Erythroblast (primary cell): ENCODE measurements at places on chromosomes 12 and 14.

- no peak for DNase-seq
These were observed 9.3 kb downstream of the EPS8 start for GRCh38 chr12:15779925-15780324.

- DNase-seq, result peak; percentile 87
These were observed 12.9 kb upstream of the CALM1 start for GRCh38 chr14:90383731-90384542.

DNA sequence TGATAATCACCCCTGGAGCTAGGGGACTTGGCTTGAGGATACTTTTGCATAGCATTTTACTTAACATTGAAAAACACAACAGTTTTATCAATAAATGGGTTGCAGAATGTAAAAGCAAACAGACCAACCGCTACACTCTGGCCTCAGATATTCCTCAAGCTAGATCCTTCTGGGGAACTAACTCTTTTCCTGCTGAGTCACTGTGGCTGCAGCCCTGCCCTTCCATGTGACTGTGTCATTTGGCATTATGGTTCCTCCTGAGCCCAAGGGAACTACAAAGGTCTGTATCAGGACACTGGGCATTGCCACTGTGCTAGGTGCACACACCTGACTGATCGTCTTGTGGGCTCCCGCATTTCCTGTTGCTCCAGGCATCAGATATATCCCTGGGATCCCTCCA lies 56.6 kb downstream of the TTC9 start:
- peak; percentile 69 for DNase-seq

DNA sequence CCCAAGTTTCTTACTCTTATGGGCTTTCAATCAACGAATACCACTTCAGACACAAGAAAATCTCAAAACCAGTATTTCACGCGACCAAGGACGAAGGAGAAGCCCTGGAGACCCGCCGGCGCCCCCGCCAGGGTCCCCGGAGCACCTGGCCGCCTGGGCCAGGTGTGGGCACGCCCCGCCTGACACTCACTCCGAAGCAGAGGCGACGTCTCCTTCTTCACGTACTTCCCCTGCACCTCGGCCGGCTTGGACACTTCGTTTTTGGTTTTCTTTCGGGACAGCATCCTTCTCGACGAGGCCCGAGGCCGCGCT lies 466 bp downstream of the SAV1 start:
- no peak for DNase-seq

DNA sequence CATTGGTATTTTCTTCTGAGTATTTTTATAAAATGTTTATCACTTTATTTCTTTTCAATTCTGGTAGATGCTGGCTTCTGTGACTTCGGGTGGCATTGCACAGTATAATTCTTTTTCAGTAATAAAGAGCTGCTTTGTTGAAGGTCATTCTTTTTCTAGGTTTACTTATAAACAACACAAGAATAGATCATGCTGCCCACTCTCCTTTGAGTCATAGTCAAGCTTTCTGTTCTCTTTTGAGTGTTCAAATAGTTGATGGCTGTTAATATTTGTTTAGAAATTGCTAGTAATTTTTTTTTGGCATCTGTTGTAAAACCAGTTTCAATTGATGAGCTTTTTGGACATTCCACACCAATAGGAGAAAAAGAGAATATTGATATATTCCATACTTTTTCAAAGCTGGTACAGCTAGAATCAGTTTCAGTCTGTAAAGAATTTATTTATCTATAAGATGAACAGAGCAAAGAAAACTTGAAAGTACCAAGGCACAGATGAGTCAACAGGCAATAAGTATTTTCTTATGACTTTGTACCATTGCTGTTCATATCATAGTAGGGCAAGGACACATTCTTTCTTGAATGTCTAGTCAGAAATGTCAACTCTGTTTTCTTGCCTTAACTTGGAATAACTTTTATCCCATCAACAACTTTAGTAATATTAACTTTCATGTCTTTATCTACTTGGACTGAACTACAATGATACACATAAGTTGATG lies 513.0 kb upstream of the SEL1L start:
- DNase-seq, result no peak

DNA sequence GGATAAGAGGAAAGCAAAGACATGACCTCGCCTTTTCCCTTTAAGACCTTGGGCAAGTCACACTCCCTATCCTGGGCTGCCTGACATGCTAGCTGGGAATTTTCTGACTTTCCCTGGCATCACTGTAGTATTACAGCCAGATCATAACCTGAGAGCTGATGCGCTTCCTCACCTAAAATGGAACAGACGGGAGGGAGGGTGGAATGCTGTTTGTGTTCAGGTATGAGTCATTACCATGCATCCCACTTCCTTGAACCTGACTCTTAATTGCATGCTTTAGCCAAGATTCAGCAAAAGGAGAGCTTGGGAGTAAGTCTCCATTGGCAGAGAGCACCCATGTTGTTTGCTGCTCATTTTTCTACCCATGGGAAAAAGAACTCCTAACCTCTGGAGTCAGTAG lies 156.5 kb downstream of the KCNK10 start:
- DNase-seq, result no peak

GRCh38 chr12:47267571-47267970 lies 187.8 kb upstream of the AMIGO2 start:
- no peak for DNase-seq

DNA sequence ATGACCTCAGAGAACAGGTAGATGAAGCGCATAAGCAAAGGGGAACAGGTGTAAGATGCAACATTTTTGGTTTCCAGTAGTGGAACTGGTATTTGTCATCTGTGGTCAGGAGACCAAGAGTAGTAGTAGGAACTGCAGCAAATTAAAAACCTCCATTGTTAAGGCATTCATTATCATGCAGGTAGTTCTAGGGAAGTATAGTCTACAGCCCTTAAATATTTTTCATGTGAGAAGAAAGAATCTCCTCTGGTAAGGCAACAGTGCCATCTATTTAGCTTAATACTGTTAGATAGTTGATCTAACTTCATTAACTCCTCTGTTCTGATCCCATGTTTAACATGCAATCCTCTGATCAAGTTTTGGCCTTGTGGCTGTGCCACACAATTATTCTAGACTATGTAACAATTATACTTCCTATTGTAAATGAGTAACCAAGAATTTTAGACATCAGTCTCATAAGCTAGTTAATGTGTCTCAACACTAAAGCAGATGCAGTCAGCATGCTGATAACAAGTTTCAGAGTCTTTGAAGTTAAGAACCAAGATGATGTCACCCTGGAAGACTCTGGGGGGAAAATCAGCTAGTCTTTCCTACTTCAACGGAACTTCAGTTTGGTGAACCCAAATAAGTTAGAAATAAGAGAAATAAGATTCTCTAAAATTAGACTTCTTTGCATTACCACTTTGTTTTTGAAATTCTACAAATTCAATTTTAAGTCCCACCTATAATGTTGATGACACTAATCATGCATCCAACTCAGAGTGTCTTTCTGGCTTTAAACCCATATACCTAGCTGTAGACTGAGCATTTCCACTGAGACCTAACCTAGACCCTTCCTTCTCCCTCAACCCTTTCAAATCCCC lies 70.9 kb downstream of the STXBP6 start:
- peak; percentile 17 for DNase-seq

DNA sequence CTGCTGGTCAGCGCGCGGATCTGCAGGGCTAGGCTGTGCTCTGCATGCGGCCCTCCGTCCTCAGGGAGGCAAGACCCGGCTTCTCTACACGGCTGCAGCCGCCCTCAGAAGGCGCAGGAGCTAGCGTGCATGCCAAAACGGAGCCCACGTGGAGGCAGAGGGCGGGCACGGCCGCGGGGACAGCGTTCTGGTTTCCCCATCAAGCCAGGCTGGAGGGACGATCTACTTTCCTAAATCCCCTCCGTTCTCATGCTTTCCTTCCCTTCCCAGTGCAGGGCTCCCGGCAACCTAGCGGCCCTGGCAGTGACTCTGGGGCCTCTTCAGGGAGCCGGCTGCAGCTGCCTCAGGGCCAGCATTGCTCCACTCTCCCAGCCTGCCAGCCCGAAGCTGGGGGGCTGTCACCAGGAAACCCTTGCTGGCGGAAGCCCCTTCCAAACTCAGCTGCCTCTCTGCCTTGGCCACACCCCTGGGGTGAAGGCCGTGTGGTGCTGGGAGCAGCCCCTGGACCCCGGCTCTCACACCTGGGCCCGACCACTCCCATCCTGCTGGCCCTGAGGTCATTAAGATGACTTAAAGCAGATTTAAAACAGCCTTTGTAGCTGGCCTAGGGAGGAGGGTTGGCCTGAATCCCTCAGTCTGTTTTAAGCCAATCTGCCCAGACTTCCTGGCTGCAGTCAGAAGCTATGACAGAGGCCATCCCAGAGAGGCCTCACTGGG lies 9.2 kb upstream of the GOLGA3 start:
- no peak for DNase-seq

- DNase-seq, result no peak
These were observed 473.1 kb downstream of the ATP23 start for GRCh38 chr12:58414398-58414871.

GRCh38 chr14:96242126-96242525 lies 13.9 kb upstream of the BDKRB1 start:
- DNase-seq, result no peak

- DNase-seq, result peak; percentile 21
These were observed 29.3 kb downstream of the AK7 start for GRCh38 chr14:96421236-96421635.

DNA sequence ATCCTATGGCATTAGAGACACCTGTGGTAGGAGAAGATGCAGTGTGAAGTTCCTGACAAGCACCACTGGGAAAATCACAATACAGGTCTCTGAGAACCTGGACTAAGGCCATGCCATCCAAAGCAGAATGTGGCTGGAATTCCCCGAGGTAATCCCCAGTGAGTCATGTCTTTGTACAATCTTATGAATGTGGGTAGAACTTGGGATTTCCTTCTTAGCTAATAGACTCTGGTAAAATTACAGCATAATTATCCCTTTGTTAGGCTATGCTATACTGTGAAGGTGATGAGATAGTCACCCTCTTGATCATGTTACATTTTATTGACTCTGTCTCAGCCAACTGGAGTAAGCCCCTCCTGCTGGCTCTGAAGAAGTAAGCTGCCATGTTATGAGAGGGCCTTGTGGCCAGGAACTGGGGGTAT lies 224.3 kb upstream of the DCN start:
- DNase-seq, result no peak

- DNase-seq, result no peak
These were observed 7.7 kb downstream of the TBX3 start for GRCh38 chr12:114676142-114676741.

DNA sequence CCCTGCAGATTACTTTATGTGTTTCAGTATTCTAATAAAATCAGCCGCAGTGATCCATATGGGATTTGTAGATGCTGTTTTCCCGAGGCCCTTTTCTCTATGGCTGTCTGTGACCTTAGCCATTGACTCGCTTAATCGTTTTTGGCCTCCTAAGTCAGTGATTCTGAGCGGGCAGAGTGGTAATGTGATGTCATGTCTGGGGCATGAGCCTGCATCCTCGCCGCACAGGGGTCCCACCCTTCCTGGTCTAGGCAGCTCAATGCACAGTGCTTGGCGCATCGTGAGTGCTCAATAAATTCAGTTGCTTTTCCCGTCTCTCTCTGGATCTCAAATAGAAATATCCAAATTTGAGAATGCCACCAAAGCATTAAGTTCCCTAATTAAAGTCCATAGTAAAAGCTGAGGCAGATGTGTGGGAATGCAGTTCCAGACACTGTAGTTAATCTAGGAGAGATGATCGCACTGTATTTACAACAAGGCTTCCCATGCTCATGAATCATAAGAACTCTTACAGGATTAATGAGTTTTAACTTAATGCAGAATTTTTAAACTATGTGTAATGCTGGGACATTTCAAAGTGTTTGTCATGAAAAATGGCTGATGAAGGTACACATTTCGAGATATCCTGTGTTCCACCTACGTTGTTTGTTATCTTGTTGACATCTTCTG lies 29.3 kb downstream of the HMGA2 start:
- no peak for DNase-seq

GRCh38 chr14:74948228-74949175 lies 6.9 kb downstream of the PGF start:
- no peak for DNase-seq

GRCh38 chr12:132163911-132164288 lies 19.6 kb downstream of the NOC4L start:
- no peak for DNase-seq

DNA sequence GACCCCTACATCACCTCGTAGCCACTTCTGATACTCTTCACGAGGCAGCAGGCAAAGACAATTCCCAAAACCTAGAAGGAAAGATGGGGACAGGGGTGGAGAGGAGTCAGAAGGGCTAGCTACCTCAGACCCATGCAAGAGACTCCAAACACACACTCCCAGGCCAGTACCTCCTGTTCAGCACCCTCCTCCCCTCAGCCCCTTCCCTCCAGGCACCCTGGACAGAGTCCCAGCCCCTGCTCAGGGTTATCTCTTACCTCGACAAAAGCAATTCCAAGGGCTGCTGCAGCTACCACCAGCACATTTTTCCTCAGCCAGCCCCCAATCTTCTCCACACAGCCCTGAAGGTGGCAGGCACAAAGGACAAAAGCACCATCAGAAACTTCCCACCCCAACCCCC lies 3.3 kb downstream of the CD63 start:
- no peak for DNase-seq

GRCh38 chr14:97802430-97803373 lies 1005.5 kb downstream of the VRK1 start:
- DNase-seq, result no peak

GRCh38 chr14:52076334-52076733 lies 7.5 kb upstream of the NID2 start:
- DNase-seq, result no peak

GRCh38 chr12:74337951-74338350 lies 199.7 kb upstream of the ATXN7L3B start:
- DNase-seq, result no peak

- DNase-seq, result no peak
These were observed 1.2 kb downstream of the METTL1 start for GRCh38 chr12:57770734-57771133.

- no peak for DNase-seq
These were observed 49.0 kb downstream of the ZC3H14 start for GRCh38 chr14:88611878-88612277.

- peak; percentile 98 for DNase-seq
These were observed 9.3 kb upstream of the USP15 start for GRCh38 chr12:62250671-62251608.

- DNase-seq, result no peak
These were observed 12.0 kb downstream of the EID3 start for GRCh38 chr12:104315326-104316224.

DNA sequence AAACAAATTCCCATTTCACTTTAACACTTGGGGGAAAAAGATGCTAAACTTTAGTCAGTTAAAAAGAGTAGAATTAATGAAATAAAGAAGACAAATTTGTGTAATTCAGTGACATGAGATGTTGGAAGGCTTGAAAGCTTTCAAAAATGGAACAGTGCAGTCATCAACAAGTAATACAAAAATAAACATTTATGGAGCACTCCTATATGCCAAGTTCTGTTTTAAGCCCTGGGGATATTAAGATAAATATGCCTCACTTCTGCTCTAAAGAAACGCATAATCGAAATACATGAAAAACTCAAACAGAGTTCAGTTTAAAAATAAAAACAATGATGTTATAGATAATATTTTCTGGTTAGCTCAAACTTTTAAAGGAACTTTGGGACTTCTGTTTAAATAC lies 93.0 kb downstream of the KCNH5 start:
- DNase-seq, result no peak
